ENCODE measurements at places on chromosomes 6 and 20. TPM values are rescaled to one million over a fixed set of nuclear protein-coding genes. Genes with fewer than 3 reads are reported as not detected.

The CALHM6 gene
- total RNA-seq: 0.53 TPM

The NRN1 gene
- total RNA-seq: 0.37 TPM

The DUSP15 gene
- 3.2 TPM for total RNA-seq

The ESR1 gene
- total RNA-seq: not detected

The RAD21L1 gene
- not detected for total RNA-seq

Data from GM12878 (cell line).